Sigmoid colon (tissue), 7 donors: ENCODE measurements at places on chromosomes 16 and 17.

GRCh38 chr16:48101069-48101674, 54.6 kb downstream of the ABCC12 start:
- no peak for DNase-seq

DNA sequence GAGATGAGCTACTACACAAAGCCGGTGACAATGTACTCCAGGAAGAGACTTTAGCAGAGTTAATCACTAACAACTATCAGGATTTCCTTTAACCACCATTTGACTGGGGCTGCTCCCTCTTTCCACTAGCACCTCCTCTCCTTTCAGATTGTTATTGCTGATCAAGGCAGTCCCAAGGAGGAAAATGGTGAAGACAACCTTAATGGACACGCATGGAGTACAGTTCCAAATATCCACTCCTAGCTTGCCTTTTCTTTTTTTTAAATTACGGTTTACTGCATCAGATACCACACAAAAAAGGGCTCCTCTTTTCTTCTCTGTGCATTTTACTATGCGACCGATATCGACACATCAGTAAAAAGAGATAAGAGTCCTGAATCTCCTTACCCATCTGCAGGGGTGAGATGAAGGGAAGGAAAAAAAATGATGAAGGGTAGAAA, 30.9 kb downstream of the FAM222B start:
- peak; percentile 17 for DNase-seq

DNA sequence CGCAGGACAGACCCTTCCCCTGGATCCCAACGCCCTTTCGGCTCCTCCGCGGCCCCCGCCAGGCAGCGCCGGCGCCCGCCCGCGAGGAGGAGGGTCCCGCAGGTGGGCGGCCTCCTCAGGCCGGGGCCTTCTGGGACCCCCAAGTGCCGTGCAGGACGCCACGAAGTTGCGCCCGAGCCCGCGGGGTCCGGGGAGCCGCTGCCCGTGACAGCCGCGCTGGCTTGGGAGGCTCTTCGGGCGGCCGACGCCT, 504 bp downstream of the ERN1 start:
- no peak for DNase-seq

DNA sequence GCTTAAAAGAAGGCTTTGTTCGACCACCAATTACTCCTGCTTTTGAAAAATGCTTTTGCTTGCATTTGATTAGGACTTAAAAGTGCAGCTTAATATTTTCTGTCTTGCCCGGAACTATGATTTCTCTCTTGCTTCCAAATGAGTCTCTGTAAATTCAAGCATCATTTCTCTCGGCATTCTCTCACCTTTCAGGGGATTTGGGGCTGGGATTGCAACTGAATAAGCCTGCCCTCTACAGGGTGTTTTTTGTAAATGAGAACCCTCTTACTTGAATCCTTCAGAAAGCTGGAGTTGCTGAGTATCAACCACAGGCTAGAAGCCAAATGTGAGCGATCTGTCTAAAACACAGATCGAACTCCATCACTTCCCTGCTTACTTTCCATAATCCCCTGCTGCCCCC, 234.6 kb downstream of the TMEM114 start:
- DNase-seq, result no peak

- DNase-seq, result no peak
Measured at GRCh38 chr17:28240688-28241340, 78.2 kb upstream of the TMEM97 start.

- no peak for DNase-seq
Measured at GRCh38 chr17:41518789-41519449, at the start of gene KRT15. KRT15 (minus strand) TSS chr17:41518890; CDS start chr17:41518827, 63 bp downstream.

DNA sequence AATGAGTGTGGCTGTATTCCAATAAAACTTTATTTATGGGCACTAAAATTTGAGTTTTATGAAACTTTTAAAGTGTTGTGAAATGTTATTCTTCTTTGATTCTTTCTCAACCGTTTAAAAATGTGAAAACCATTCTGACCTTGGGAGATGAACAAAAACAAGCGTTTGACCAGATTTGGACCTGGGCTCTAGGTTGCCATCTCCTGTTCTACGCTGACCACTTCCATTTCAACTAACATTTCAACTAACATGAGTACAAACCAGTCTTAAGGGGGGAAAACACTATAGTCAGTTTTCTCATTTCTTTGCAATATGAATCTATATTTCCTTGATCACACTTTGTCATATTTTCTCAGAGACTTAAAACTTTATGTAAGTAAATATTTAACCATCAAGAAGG, 118.4 kb upstream of the IRX5 start:
- DNase-seq, result no peak

DNA sequence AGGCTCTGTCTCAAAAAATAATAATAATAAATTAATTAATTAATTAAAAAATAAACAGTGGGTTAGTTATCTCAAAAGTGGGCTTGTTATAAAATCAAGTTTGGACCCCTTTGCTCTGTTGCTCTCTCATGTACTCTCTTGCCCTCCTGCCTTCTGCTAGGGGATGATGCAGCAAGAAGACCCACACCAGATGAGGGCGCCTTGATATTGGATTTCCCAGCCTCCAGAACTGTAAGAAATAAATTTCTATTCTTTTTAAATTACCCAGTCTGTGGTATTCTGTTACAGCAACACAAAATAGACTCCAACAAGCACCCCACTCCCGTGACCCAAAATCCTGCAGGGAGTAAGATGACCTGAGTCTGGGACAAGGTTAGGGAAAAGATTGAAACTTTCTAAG, 2.1 kb upstream of the ZNF652 start:
- no peak for DNase-seq

- no peak for DNase-seq
Measured at GRCh38 chr17:59669944-59670343, 37.3 kb downstream of the PTRH2 start.

DNA sequence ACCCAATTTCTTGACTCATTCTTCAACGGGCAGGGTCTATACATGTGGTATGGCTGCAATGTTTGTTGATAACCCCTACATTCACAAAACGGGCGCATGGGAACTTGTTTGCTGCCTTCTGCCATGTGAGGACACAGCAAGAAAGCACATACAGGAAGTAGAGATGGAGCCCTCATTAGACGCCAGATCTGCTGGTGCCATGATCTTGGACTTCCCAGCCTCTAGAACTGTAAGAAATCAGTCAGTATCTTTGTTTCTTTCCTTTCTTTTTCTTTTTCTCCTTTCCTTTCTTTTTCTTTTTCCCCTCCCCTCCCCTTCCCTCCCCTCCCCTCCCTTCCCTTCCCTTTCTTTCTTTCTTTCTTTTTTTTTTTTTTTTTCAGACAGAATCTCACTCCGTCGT, 165.2 kb downstream of the WWOX start:
- DNase-seq, result no peak

- DNase-seq, result no peak
Measured at GRCh38 chr16:84042879-84043485, 387 bp upstream of the SLC38A8 start.

DNA sequence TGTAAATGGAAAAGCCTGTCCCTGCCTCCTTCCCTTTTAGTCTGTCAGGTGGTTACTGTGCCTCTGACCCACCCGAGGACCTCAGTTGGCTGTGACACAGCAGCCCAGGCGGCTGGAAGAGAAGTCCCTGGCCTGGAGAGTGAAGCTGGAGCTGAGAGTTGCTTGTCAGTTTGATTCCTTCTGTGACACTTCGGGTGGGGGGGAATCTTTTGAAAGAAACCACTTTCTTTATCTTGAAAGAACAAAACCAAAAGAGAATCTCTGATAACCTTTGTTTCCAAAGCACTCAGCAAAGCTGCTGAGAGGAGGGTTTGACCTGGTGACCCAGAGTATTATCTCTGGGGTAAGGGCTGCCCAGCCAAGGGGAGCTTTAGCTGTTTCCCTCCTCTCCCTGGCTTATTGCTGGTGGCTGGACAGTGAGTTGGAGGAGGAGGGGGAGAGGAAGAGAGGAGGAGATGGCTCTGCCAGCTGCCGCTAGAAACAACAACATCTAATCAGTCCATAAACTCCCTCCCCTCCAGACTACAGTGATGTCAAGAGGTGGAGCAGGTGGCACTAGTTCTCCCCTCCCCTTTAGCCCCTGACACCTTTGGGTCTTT, 34.0 kb downstream of the YPEL2 start:
- DNase-seq, result peak; percentile 53

GRCh38 chr17:21177854-21178600, 35.9 kb downstream of the TMEM11 start:
- peak; percentile 27 for DNase-seq

DNA sequence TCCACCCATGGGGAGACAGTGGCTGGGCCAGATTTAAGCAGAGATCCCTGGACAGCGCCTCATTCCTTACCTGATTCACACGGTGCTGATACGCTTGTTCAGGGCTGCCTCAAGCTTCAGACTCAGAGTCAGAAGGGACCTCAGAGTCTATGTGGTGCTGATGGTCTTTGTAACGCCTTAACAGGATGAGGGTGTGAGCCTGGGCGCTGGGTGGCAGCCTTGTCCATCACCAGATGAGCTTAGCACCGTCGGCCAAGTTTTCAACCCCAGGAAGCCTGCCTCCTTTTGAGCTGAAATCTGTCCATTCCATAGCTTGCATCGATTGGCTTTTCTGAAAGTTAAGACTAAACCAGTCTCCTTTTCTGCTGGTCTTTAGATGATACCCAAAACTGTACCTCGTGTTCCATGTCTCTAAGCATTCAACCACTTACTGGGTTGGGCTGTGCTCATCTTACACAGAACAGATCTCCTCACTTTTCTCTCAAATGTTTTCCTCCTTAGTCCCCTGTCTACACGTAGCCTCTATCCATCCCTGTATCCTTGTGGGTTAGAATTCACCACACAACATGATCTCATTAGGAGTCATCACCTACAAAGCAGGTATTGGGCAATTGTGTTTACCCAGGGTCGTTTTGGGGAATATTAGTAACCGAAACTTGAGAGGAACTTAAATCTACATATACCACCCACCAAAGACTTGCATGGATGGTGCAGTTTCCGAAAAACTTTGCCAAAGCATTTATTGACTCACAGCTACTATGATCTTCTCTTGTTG, 573.4 kb downstream of the CDH13 start:
- DNase-seq, result no peak

DNA sequence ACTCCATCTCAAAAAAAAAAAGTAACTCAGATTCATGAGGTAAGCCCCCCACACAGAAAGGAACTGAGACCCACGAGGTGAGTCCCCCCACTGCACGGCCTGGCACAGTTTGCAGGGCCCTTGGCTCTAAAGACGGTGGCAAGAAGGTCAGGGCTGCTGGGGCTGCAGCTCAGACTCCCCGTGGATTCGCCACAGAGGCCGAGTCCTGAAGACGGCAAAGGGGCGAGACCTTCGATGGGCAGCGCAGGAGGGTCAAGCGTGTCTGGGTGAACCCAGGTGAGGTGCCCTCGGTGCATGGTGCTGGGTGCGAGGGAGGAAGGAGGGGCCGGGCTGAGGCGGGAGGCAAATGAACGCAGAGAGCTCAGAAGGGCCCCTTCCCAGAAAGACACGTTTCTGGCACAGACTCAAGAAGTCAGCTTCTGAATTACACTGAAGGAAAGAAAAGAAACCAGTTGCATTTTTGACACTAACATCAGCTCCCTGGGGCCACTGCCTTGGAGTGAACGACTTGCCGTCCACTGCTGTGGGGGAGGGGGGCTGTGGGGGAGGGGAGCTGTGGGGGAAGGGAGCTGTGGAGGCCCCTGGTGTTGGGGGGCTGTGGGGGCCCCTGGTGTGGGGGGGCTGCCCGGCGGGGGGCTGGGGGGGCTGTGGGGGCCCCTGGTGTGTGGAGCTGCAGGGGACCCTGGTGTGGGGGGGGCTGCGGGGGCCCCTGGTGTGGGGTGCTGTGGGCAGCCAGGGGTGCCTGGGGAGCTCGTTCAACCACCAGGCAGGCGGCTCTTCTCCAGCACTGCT, 69.8 kb upstream of the METRNL start:
- no peak for DNase-seq

DNA sequence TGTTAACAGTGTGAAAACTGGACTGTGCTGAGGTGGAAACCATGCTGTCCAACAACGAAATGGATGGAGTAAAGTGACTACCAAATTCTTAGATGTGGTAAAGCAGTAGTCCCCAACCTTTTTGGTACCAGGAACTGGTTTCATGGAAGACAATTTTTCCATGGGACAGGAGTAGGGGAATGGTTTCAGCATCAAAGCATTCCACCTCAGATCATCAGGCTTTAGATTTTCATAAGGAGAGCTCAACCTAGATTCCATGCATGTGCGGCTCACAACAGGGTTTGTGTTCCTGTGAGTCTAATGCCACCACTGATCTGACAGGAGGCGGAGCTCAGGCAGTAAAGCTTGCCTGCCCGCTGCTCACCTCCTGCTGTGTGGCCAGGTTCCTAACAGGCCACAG, 11.5 kb downstream of the SLX4 start:
- DNase-seq, result no peak

DNA sequence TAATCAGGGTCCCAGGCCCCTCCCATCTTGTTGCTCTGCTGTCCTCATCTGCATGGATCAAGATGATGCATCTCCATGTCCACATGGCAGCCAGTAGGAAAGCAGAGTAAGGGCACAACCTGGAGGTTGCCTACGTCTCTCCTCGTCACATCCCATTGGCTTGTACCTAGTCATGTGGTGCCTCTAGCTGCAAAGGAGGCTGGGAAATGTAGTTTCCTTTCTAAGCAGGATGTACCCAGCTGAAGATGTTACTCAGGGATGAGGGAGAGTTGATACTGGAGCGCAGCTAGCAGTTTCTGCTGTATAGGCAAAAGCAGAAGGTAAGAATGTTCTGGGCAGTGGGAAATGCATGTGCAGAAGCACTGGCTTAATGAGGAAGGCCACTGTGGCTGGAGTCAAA, 20.8 kb downstream of the ABCC1 start:
- no peak for DNase-seq

- DNase-seq, result no peak
Measured at GRCh38 chr17:34680151-34680550, 100.8 kb downstream of the TMEM132E start.

DNA sequence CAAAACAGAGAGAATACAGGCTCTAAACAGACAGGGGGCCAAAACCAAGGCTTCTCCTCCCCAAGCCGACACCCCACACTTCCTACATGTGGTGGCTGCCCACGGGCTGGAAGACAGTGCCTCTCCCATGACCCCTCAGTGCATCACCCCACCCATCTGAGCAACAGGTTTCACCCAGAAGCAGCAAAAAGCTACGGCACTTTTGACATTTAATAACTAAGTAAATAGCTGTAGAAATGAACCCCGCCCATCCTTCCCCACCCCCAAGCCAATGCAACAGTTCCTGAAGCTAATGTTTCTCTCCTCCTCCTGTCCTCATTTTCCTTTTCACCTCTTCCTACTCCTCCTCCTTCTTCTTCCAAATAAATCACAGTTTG, 9.9 kb upstream of the SOX9 start:
- no peak for DNase-seq

GRCh38 chr17:40839194-40839593, 16.8 kb upstream of the KRT10 start:
- DNase-seq, result no peak

GRCh38 chr17:17460038-17460437, 16.8 kb upstream of the MED9 start:
- DNase-seq, result no peak
